ENCODE measurements at places on chromosomes 11 and 22.
A peak's percentile ranks its signal among the peaks of the same experiment; 100 is the strongest.

- DNase-seq = no peak
These were observed 6.2 kb downstream of the SEPTIN3 start for GRCh38 chr22:41975299-41976069.

GRCh38 chr11:132846075-132846474, 686.2 kb downstream of the OPCML start:
- no peak for DNase-seq

GRCh38 chr11:115677190-115677589, 173.0 kb upstream of the CADM1 start:
- DNase-seq = no peak

- peak; percentile 61 for DNase-seq
These were observed 743.6 kb downstream of the ETS1 start for GRCh38 chr11:127843483-127844396.

GRCh38 chr22:47100646-47101200, 338.3 kb downstream of the TBC1D22A start:
- DNase-seq = no peak

GRCh38 chr11:115409116-115409670, 95.0 kb downstream of the CADM1 start:
- no peak for DNase-seq

- no peak for DNase-seq
These were observed 48.8 kb downstream of the SMCO4 start for GRCh38 chr11:93494357-93494756.

DNA sequence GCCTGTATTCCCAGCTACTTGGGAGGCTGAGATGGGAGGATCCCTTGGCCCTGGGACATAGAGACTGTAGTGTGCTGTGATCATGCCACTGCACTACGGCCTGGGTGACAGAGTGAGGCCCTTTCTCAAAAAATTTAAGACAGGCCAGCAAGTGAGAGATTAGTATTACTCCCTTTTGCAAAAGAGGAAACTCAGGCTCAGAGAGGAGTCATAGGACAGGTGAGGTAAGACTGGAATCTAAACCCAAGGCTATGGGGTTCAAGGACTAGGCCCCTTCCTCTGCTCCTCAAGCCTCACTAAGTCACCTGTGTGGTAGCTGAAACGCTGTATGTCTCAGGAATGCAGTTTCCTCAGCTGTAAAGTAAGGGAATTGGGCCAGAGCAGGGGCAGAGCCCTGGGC, 1.6 kb upstream of the P2RY2 start:
- DNase-seq = no peak

GRCh38 chr11:116420030-116420429, 352.8 kb downstream of the BUD13 start:
- DNase-seq = no peak

DNA sequence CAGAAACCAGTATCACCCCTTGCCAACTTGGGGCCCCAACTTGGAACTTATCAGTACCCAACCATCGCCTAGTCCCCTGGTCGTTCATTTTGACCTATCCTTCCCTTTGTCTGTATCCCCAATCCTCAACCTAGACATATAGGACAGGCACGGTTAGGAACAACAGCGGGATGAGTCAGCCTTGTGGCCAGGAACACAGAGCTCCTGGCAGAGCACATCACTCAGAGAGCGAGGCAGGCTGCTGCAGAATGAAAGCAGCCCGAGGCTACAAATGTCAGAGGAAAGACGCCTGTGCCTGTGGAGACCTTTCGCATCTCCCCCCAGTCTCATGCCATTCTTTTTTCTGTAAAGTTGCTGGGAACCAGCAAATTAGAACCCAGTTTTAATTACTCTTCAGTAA, 14.6 kb downstream of the DKK3 start:
- no peak for DNase-seq

GRCh38 chr22:43829904-43830851, 18.1 kb upstream of the EFCAB6 start:
- no peak for DNase-seq

- no peak for DNase-seq
These were observed 2.2 kb upstream of the SCGB1A1 start for GRCh38 chr11:62416596-62416995.

GRCh38 chr11:112302226-112302868, 41.7 kb upstream of the PLET1 start:
- no peak for DNase-seq

DNA sequence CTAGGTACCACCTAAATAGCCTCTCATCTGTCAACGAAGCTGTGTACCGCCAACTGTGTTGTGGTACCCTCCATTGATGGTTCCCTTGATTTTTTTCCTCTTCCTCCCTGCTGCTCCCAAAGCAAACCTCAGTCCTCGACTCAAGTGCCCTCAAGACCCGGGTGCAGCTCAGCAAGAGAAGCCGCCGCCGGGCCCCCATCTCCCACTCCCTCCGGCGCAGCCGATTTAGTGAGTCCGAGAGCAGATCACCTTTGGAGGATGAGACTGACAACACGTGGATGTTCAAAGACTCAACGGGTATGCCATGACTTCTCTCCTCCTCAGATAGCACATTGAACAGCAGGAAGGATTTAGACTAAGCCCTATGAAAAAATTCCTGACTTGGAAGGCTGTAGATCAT, 22.4 kb upstream of the CRYBB3 start:
- DNase-seq = no peak

DNA sequence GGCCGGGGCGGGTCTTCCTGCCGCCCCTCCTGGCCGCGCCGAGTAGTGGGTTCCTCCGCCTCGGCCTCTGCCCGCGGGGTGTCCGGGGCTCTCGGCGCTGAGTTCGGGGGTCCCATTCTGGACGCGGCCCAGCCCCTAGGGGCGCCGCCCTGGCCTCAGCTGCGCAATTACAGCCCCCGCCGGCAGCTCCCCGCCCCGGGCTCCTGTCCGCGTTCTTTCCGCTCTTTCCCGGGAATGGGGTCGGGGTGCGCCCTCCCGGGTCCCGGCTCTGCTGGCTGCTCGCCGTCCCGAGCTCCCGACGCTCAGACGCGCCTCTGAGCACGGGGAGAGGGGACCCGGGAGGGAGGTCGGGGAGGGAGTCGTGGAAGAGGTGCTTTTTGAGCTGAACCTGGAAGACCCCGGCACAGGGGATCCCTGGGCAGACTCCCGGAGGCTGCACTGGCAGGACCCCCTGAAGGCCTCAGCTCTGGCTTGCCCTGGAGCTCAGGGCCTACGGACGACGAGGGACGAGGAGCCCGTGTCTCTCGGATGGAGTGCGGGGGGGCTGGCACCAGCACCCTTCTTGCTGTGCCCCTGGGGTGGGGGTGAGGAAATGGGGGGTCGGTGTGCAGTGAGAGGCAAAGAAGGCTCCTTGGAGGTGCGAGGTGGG, 558 bp downstream of the TSPAN4 start:
- DNase-seq = no peak

GRCh38 chr22:37162221-37163095, 12.7 kb upstream of the IL2RB start:
- no peak for DNase-seq

DNA sequence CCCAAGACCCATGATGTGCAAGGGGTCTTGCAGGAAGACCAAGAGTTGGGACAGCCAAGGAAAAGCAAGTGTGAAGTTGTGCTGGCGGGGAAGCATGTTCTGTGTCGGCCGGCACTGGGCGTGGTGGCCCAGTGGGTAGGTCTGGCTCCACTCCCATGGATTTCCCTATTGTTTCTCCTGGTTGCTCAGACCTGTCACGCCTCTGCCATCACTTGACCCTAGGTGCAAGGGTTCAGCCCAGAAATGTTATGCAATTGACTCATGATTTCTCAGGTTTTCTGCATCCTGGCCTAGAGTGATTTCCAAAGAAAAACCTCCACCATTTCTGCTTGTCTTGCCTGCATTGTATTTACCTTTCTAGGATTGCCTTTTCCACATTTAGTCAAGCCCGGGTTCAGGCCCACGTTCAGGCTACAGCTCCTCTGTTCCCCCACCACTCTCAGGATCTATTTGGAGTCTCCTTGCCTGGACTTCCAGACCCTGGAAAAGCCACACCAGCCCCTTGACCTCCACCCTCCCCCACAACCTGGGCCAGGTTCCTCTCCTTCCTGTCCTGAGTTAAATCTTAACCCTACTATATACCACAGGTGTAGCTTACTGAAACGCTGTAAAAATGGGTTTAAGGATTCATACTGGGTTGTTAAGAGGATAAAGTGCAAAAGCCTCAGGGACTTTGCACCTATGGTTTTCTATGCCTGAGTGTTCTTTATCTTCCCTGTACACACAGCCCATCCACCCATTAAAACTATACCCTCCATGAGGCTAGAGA, 17.5 kb upstream of the FOLR1 start:
- no peak for DNase-seq

DNA sequence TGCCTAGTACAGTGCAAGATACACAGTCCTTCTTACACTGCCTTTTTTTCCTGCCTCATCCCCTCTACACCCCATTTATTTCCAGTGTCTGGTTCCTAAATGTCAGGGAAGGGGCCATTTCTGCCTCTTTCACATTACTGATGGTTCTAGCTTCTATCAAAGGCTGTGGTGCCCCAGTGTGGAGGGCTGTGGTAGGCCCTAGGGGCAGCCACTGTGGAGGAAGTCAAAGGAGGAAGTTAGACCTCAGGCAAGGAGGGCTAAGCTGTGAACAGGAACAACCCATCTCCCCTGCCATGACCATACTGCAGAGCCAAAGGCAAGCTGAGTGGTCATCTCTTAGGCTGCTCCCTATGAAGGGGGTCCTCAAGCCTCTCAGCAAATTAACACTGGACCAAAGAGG, 81.9 kb upstream of the CRTAM start:
- DNase-seq = peak; percentile 36

- no peak for DNase-seq
These were observed 22.8 kb downstream of the NPAT start for GRCh38 chr11:108199446-108200321.

GRCh38 chr11:8329847-8330361, 66.2 kb upstream of the LMO1 start:
- no peak for DNase-seq

GRCh38 chr11:116044520-116044919, 540.3 kb upstream of the CADM1 start:
- no peak for DNase-seq

DNA sequence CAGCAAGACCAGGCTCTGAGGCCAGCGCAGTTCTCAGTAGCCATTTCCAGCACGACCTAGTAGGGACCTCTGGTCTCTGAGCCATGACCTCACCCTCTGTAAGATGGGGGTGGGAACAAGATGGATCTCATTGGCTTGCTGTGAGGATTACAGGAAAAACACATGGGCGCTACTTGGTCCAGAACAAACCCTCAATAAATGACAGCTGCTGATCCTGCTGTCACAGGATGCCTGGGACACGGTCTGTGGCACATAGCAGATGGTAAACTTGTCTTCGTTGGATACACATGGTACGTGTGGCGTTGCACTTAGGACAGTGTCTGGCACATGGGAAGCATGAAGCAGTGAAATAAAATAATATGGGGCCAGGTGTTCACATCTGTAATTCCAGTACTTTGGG, 4.5 kb upstream of the KCTD17 start:
- no peak for DNase-seq

- no peak for DNase-seq
These were observed 113.8 kb downstream of the ST3GAL4 start for GRCh38 chr11:126469311-126469710.

DNA sequence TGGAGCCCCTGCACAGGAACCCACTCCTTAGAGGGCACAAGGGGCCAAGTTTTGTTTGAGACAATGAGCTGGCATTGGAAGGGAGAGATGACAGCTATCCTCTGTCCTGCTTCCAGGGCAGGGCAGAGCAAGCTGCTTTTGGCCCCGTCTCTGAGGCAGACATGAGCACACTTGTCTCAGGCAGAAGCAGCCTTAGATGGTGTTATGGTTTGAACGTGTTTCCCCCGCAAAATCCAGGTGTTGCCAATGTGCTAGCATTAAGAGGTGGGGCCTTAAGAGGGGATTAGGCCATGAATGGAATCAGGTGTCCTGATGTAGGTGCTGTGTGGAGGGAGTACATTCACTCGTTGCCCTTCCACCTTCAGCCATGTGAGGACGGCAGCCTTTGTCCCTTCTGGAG, 2.5 kb downstream of the TP53AIP1 start:
- DNase-seq = no peak

DNA sequence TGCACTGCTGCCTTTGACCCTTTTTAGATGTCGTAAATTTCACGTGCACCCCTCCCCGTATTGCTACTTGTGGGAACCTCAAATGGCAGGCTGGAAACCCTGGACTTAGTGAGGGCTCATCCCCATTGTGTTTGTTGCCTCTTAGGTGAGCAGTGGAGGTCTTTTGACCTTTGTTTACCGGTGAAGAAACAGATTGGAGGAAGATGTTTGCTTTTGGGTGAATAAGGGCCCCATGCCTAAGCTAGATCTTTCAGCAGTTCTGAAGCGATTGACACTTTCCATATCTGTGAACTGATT, 782 bp downstream of the SMARCB1 start:
- DNase-seq = no peak

DNA sequence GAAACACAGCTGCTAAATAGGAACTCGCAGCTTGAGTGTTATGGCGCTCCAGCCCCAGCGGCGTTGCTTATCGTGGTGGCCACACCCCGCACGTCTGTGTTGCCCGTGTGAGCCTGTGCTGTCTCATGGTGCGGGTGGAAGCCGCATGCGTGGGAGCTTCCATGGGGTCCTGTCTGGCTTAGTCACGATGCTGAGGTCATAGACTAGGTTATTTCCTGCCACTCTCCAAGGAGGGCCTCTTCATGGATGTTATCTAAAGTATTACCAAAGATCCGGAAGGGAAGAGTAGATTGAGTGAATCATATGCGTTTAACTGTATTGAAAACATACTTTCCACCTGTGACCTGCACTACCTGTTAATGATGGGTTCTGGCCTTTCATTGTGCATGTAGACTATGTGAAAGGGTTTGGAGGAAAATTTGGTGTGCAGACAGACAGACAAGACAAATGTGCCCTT, 21.7 kb downstream of the CTTN start:
- no peak for DNase-seq

DNA sequence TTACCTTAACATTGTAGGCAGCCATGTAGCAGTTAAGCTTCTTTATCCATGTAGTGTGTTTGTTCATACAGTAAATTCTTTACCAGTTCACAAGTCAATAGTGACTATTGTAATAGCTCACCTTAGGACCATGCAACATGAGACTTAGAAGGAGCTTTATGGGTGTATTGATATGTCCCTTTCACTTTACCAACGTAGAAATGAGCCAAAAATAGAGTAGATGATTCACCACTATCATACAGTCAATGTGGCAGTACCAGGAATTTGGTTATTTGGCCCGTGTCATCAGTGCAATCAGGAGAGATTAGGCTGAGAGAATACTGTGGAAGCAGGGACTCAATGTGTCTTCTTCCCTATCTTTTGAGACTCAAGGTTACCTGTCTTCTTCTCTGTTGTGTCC, 4.7 kb downstream of the ZDHHC13 start:
- no peak for DNase-seq

All from muscle of back (tissue), 13 donors.